ENCODE measurements at places on chromosomes 1 and 21.

DNA sequence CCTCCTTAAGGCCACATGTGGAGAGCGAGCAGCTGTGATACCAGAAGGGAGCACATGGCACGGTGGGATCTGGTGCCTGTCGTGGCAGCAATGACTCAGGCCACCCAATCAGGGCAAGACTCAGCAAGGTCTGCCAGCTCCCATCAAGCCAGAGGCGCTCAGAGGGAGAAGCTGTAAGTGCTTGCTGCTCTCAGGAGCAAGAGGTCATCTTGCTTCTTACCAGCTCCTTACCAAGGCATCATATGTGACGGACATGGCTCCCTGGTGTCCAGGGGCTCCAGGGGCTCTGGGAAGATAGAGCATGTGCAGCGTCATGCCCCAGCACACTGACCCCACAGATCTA is 72.9 kb downstream of the ITPKB start:
- no peak for DNase-seq

- no peak for DNase-seq
These were observed 28.5 kb upstream of the CASZ1 start for GRCh38 chr1:10824821-10825540.

- DNase-seq = no peak
These were observed 33.4 kb upstream of the SLC2A1 start for GRCh38 chr1:42992054-42992571.

DNA sequence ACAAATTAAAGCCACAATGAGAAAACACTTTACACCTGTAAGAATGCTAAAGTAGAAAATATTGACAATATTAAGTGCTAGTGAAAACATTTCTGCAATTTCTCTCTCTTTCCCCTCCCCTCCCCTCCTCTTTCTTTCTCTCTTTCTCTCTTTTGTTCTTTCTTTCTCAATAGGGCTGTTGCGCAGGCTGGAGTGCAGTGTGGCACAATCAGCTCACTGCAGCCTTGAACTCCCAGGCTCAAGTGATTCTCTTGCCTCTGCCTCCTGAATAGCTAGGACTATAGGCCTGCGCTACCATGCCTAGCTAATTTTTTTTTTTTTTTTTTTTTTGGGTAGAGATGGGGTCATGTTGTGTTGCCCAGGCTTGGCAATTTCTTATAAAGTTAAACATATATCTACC is 5.9 kb upstream of the SHISAL2A start:
- DNase-seq = no peak

GRCh38 chr1:15031251-15031933 is 122.2 kb upstream of the TMEM51 start:
- DNase-seq = no peak

DNA sequence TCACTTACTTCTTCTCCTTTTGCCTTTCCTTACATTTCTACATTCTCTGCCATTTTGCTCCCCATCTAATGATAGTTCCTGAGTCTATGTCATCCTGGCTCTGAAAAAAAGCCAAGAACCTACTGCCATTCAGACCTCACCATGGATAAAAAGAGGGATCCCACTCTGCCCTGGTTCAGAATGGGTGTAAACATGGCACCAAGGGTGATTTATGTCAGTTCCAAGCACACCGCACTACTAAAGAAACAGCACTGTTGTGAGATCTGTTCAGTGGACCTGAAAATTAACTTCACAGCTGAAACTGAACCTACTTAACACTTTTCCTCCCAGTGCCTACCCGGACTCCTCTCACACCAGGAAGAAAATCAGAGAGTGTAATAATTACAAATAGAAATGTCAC is 72.3 kb upstream of the NTPCR start:
- no peak for DNase-seq

- DNase-seq = no peak
These were observed 34.5 kb downstream of the SPATA21 start for GRCh38 chr1:16402742-16403141.

DNA sequence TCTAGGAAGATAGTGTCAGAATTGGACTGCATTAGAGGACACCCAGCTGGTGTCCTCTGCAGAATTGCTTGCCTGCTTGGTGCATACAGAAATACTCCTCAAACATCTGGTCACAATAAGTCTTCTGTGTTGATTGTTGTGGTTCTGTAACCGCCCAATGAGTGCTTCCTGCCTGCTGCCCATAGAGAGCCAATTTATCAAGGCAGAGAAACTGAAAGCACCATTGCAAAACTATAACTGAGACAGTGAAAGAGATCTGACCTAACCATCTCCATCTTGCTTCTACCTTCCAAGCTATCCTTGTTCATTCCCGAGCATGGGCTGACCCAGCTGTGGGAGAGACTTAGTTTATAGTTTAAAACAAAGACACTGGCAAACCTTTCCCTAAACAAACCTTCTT is 462.4 kb upstream of the RGS18 start:
- DNase-seq = no peak

DNA sequence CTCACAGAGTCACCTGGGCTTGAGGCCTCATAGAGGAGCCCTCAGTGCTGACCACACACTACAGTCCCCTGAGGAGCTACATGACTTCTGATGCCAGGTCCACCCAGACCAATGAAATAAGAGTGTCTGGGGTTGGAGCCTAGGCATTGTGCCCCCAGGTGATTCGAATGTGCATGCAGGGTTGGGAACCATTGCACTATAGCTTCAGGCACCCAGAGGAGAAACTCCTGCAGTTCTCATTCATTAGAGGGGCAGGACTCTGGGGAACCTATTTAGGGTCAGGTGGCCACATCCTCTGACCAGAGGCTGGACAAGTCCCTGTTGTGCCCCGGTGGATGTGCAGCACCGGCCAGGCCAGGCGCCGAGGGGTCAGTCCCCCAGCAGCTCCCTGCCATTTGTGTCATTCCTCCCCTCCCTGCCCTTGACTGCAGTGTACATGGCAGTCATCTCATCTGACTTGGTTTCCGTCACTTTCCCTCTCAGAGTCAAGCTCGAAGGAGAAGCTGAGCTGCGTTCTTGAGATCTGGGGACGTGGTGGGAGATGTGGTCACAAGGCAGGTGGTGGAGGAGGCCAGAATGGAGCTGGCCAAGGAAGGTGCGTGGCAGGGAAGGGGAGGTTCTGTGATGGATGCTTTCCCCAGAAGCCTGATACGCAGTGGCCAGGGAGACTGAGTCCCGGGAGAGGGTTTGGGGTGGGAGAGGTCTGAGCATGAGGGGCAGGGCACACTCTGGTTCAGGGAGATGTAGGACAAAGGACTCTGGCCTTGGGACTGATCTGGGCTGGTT is 6.4 kb downstream of the CLDN19 start:
- no peak for DNase-seq

GRCh38 chr1:19205845-19206244 is 4.2 kb downstream of the UBR4 start:
- no peak for DNase-seq

GRCh38 chr1:213649373-213649772 is 338.4 kb upstream of the PROX1 start:
- no peak for DNase-seq

DNA sequence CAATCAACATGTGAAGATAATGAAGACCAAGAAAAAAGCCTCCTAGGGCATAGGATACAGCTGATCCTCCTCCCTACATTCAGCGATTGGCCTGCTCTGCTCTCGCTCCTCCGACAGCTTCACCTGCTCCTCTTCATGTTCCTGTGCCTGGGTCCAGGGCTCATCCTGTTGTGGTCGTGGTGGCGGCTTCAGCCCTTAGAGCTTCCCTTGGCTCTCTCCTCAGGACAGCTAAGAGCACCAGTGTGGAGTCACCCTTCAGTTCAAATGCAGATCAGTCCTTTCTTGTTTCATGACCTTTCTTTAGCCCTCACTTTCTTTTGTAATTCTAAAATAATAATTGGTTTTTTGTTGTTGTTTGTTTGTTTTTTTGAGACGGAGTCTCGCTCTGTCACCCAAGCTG is 18.7 kb downstream of the CNN3 start:
- no peak for DNase-seq
